ENCODE measurements at places on chromosomes 2 and 18.

DNA sequence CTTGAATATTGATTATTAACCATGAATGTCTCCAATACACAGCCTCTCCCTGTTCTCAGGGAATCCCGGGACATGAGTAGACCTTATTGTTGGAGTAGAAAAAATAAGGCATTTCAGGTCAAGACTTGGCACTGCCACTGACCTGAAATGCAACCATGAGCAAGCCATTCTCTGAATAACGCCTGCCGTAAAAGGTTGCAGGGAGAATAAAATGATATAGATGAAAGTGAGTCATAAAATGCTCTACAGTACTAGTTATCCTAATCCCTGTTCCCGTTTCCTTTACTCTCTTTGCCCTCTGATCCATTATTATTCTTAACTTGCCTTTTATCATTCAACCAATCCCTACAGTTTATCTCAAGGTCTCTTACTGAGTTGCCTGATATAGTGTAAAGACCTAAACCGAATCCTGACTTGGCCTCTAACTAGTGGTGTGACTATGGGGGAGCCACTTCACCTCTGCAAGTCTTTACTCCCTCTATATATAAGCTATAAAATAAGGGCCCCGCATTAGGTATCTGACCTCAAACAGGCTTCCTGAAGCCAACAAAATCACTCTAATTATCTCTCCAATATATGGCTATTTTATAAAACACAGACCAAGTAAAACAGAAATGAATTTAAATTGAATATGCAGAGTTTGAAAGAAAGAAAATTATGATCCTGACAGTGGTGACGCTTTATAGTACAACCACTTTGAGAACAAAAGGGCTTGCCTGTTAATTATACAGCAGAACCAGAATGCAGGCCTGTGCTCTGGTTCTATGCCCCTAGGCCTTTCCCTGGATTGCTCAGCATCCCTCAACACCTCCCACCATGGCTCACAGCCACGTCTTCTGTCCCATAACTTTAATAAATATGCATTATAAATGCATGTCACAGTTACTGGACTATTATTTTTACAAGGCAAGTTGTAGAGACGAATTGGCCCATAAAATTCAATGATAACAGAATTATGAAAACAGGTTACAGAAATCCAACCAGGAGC, 183.1 kb downstream of the STK39 start:
- DNase-seq: no peak

DNA sequence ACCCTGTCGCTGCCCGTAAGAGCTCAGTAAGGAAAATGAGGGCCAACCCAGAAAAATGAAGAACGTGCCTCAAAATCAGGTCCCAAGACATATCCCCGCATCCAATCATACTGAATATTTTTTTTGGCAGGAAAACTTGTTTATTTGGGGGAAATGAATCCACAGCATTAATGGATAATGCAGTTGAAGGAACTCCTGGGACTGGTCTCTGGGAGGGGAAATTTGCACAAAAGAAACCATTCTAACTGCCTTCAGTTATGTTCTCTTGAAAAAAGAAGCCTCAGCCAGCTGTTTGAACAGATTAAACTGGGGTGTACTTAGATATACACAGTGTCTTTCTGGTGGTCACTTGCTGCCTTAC, 61.3 kb downstream of the SPRED2 start:
- no peak for DNase-seq

GRCh38 chr2:203656522-203657287, 49.7 kb upstream of the CD28 start:
- DNase-seq: no peak

DNA sequence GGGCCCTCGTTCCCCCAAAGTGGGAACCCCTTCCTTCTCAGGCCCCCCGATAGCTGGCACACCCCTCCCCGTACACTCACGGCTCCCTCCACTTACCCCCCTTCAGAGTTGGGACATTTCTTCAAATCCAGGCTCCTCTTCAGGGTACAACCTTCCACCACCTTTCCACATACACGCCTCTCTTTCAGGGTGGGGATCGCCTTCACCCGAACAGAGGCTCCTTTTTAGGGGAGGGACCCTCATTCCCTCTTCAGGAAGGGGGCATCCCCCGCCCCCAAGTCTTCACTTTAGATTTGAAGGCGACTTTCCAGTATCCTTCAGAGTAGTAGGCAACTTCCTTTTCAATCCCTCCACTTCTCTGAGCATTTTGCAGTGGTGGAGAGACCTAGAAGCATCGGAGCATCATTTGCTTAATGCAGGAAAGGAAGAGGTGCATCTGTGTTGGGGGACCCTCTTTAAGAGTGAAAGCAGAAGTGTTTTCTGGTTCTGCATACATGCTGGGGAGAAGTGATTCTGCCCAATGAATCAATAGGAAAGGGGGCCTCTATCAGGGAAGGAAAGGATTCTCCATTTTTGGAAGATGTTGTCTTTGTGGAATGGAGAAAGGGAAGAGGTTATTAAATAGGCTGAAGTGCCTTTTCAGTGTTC, 845 bp downstream of the EML4 start:
- DNase-seq: no peak

DNA sequence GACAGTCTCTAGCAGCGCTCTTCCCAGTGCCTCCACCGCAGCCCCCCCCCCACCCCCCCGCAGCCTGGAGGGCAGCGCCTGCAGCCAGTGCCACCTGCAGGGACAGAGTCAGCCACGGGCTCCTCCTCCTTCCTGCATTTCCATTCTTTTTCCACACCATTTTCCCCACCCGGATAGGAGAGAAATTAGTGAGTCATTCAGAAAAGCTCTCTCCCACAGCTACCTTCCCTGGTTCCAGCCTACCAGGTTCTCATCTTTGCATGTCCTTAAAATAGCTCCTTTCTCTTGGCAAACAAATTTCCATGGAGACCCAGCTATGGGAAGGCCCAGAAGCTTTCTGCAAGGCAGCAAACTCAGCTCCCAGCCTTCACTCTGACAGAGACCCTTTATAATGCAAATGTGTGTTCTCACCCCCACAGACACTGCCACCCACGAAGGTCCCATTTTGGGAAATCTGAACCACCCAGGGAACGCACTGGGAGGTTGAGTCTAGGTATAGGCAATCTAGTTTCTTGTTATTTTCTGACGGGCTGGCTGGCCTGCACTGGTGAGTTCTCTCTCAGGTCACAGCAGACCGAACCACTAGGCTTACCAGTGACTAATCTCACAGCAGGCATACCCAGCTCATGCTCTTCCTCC, 41.8 kb upstream of the ATG16L1 start:
- no peak for DNase-seq

DNA sequence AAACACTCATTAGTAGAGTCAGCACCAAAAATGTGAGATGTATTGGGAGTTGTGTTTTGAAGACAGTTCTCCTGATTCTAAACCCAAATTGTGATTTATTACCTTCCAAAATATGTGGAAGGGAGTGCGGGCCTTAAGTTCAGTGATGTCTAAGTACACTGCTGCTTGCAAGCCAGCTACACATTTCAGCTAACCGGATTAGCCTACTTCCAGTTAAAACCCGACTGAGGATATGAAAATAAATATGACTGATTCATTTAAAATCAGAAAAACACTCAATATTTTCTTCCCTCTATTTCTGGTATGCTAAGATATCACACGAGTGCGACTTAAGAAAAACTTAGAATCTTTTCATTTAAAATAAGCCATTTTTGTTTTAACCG, 907 bp downstream of the FHL2 start:
- DNase-seq: no peak

DNA sequence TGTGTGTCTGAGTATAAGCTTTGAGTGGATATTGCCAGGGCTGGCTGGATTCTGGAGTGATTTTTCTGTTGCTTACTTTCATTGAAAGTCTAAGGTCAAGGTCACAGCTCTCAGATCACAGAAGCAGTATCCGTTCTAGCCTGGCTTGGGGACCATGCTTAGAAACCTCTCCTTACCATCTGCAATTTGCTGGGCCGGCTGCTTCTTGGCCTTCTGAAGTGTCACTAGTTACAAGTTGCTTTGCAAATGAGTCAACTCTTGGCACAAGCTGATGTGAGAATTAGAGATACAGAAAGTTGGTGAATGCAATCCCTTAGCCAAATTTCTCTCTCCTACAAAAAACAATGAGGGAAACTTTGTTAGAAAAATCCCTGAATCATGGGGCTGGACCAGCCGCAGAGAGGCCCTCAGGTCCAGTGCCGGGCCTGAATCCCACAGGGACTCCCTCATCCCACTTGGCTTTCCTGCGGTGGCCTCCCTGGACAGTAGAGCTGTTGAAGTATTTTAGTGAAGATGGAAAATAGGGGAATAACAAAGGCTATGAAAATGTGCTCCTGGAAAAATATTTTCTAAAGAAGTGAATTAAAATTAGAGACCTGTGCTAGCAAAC, 92.7 kb upstream of the CNGA3 start:
- DNase-seq: no peak

GRCh38 chr2:166170356-166170755, 42.5 kb upstream of the SCN1A start:
- no peak for DNase-seq

DNA sequence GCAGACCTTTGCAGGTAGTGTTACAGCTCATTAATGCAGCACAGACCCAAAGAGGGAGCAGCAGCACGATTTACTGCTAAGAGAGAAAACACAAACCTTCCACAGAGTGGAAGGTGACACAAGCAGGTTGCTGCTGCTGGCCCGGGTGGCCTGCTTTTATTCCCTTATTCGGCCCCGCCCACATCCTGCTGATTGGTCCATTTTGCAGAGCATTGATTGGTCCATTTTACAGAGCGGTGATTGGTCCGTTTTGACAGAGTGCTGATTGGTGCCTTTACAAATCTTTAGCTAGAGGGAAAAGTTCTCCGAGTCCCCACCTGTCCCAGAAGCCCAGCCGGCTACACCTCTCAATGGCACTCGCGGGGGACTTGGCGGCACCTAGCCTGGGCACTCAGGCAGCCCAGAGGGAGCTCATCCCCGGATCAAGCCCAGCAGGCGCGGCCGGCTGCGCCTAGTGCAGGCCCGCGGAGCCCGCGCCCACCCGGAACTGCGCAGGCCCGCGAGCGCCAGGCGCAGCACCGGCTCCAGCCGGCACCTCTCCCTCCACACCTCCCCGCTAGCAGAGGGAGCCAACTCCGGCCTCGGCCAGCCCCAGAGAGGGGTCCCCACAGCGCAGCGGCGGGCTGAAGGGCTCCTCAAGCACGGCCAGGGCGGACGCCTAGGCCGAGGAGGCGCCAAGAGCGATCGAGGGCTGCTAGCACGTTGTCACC, 825.6 kb upstream of the HS6ST1 start:
- DNase-seq: no peak

GRCh38 chr2:65781756-65782155, 349.4 kb upstream of the SPRED2 start:
- no peak for DNase-seq

- no peak for DNase-seq
Observed at GRCh38 chr2:180778291-180778690, 202.1 kb upstream of the UBE2E3 start.

- DNase-seq: no peak
Observed at GRCh38 chr2:218856167-218856895, 3.3 kb upstream of the WNT6 start.

- DNase-seq: no peak
Observed at GRCh38 chr18:58054041-58054781, 10.2 kb downstream of the NEDD4L start.

GRCh38 chr2:143259368-143259958, 130.2 kb downstream of the ARHGAP15 start:
- peak; percentile 42 for DNase-seq

- DNase-seq: no peak
Observed at GRCh38 chr18:55110436-55110835, 151.2 kb upstream of the CCDC68 start.

- DNase-seq: no peak
Observed at GRCh38 chr18:79828258-79828657, 30.5 kb downstream of the KCNG2 start.
